ENCODE measurements at places on chromosomes 1 and 21.

DNA sequence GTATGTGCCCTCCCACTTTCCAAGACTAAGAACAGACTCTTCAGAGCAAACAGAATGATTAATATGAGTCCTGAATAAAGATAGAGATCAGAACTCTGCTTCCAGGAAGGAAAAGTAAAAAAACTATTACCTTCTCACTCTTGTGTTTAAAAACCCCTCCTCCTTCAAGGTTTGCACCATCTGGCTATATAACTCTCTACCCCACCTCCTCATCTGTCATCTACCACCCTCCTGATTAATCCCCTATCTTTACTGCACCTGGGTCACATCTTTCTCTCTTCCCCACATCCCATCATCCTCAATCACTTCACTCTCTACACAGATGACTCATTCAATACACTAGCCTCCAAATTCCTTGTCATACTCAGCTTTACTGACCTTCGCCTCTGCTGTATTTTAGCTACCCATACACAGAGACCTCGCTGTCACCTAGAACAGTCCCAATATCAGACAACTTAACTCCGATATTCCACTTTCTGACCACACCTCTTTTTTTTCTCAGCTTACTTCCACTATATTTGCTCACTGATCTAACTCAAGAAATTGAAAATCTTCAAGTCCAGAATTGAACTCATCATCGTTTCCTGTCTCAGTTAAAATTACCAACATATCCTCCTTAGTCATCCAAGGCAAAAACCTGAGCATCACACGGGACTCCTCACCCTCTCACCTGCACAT lies 3.7 kb downstream of the SCMH1 start:
- DNase-seq = no peak

GRCh38 chr1:46581681-46582455 lies 22.2 kb downstream of the MKNK1 start:
- DNase-seq = peak; percentile 95

GRCh38 chr1:18653916-18654315 lies 23.3 kb downstream of the PAX7 start:
- no peak for DNase-seq

- peak; percentile 11 for DNase-seq
These were observed 185.0 kb downstream of the PBX1 start for GRCh38 chr1:164743976-164744375.

DNA sequence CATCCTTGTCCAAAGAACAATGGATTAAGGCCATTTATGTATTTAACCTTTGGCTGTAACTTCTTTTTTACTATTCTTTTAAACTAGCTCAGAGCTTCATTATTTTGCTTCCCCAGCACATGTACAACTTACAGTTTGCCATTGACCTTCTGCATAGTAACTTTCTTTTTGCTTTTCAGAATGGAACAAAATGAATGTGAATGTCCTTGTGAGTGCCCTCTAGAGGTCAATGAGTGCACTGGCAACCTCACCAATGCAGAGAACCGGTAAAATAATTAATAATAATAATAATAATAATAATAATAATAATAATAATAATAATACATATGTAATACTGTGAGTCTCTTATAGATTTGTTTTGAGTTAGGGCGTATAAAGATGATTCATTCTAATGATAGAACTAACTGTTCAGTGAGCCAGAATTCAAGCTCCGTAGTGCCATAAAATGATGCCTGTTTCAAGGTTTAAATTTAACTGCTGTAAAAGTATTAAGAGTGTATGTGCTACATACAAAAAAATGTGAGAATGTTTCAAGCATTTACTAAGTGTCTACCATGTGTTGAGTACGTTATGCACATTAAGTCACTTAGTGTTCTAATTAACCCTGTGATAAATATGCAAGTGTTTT lies 69.0 kb upstream of the RAVER2 start:
- DNase-seq = no peak

DNA sequence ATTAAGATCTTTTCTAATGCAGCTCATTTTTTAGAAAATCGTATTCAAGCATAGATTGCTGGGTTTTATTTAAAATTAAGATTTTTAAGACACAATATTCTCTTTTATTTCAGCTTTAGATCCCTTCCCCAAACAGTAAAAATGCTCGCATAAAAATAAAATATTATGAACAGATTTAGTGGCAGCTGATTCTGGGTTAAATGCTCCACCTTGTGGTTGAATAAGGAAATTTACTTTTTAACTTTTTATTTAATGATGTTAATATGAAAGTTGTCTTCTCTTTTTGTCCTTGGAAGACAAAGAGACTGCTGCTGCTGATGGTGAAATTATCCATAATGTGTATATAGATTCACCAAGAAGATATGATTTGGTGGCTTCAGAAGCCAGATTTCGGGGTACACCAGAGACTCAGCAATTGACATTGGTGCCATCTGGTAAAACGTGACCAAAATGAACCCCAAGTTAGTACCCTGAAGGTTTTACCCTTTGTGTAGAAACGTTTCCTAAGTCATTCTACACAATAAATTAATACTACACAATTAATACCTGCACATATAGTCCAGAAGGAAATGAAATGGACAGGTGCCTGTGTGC lies 128.0 kb downstream of the ADAMTS1 start:
- DNase-seq = peak; percentile 19
